Amygdala (tissue), 56 donors: ENCODE measurements at places on chromosomes 13 and 19.

- no peak for DNase-seq
Observed at GRCh38 chr13:63731896-63732295, 2316.2 kb upstream of the PCDH20 start.

DNA sequence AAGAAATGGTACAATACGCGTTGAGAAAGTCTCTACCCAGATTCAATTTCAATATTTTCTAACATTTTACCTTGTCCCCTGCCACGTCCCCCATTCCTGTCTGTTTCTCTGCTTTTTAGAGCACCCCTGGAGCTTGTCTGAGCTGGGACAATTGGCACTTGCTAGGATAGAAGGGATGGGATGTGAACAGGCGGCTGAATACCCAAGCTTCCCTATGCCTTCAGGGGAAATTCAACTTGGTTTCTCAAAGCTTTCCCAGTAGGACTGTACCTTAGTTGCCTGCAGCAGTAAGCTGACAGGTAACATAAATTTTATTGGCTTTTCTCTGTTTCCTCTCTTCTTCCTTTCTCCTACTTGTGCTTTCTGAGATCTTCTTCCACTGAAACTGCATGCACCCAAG, 1663.3 kb downstream of the EFNB2 start:
- DNase-seq: no peak

DNA sequence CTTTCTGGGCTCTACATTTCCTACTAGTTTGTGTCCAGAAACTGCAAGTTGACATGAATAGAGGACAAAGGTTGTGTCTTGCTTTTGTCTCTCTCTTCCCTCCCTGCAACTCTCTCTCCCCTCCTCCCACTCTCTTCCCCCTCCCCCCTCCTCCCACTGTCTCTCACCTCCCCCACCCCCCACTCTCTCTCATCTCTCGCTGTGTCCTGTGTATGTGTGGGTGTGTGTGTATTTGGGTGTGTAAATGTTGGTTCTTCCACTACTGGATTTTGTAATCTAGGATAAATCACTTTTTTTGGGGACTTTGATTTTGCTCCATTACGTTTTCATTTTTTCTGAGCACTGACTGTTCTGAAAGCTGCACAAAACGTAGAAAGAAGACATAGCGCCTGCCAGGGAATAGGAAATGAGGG, 48.4 kb downstream of the AKAP11 start:
- no peak for DNase-seq

DNA sequence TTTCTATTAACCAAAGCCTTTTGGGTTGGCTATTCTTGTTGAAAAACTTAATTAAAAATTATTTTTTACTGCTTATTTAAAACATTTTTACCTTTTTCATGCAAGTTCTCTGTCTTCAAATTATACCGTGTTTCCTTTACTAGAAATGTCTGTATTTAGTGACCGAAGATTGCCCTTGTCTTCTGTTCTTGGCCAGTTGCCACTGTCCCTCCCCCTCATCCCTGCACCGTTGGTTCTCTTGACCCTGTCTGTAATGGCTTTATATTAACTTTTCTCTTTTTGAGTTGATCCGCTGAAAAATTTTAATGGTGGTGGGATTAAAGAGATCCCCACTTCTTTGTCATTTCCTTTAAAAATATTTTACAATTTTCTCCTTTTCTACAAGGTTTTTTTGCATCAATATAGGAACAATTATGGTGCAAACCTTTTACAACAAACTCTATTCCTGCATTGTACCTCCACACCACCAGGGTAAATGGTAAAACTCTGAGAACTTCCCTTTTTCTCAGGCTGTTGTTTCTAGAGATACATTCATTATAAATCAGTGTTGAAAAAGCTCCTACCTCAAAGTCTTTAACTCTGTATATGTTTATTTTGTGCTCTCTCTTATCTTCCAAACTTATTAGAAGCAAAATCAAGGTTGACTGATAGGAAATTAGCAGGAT, 12.9 kb upstream of the RNF113B start:
- DNase-seq: no peak

DNA sequence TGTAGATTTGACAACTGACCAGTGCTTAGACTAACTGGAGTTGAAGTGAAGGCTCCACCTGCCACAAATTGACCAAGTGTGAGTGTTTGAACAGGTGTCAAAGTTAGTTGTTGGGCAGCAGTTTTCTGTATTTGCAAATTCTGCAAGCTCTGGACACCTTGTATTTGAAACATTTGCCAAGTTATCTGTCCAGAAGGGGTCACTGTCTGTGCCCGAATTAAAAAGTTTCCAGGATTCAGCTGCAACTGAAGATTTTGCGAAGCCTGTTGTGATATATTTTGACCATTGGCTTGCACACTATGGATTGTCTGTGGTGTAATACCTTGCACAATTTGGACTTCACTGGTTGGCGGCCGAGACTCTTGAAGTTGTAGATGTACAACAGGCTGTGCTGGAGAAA, 1690.7 kb downstream of the SLITRK5 start:
- no peak for DNase-seq

DNA sequence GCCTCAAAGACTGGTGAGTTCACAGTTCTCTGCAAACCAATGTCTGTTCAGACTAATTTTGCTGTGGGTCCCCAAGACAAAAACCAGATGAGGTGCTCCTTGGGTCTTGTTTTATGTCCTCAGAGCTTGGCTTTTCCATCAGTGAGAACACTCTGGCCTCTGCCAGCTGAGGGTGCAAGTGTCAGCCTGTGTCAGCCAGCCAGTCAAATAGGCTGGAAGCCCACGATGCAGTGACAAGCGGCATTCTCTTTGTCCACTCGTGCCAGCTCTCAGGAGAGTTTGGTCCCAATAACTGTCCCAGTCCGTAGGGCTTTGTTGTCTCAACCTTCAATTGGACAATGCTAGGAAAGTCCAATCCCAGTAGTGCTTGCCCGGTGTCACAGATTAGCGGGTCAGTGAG, 9.4 kb upstream of the AKT2 start:
- DNase-seq: no peak

DNA sequence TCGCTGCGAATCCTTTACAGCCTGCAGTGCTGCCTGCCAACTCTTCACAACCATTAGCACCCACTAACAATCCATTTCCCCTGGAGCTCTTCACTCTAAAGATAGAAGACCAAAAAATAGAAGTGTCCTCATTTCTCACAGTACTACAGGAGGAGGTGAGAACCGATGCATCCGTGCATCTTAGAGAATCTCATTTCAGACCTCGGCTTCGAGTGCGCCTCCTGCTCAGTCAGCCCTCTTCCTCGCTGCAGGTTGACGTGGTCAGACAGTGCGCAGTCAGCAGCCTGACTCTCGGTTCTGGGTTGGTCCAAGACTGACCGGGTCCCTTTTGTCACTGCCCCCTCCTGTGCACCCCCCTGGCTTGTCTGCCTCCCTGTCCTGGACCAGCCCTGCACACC, 85.3 kb downstream of the RAB20 start:
- DNase-seq: no peak
